Effector memory CD4-positive, alpha-beta T cell (primary cell): ENCODE measurements at places on chromosomes 7 and 10.

- DNase-seq, result no peak
These were observed 427.4 kb downstream of the GATA3 start for GRCh38 chr10:8481718-8482504.

- no peak for DNase-seq
These were observed 33.2 kb downstream of the SIRT1 start for GRCh38 chr10:67917679-67918078.

DNA sequence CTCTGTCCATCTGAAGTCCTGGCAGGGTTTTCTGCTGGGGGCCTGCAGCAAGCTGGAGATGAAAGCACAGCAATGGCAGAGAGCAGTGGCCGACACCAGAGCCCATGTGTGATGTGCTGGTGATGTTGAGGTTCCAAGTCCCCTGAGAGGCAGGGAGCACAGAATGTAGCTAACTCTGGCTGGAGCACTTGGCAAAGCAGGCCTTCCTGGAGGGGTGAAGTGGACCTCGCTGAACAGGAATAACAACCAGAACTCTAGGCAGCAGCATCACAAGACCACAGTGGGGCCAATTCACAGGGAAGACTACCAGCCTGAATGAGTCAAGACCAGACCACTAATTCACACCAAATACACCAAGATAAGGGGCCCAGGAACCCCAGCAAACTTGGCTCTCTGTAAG, 22.8 kb upstream of the MSMB start:
- DNase-seq, result no peak

DNA sequence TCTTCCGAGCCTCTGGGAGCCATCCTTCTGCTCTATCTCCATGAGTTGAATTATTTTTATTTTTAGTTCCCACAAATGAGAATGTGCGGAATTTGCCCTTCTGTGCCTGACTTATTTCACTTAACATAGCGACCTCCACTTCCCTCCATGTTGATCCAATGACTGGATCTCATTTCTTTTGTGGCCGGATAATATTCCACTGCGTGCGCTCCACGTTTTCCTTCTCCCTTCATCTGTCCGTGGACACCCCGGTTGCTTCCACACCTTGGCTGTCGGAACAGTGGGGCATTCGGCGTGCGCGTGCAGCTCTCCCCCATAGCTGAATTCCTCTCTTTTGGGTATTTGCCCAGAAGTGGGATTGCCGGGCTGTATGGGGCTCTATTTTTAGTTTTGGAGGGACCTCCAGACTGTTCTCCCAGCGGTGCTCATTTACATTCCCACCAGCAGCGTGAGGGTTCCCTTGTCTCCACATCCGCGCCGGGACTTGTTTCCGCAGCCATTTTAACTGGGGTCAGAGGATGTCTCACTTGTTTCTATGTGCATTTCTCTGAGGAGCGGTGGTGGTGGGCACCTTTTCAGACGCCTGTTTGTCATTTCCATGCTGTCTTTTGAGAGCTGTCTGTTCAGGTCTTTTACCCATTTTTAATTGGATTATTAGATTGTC, 51.0 kb upstream of the SUN1 start:
- no peak for DNase-seq

DNA sequence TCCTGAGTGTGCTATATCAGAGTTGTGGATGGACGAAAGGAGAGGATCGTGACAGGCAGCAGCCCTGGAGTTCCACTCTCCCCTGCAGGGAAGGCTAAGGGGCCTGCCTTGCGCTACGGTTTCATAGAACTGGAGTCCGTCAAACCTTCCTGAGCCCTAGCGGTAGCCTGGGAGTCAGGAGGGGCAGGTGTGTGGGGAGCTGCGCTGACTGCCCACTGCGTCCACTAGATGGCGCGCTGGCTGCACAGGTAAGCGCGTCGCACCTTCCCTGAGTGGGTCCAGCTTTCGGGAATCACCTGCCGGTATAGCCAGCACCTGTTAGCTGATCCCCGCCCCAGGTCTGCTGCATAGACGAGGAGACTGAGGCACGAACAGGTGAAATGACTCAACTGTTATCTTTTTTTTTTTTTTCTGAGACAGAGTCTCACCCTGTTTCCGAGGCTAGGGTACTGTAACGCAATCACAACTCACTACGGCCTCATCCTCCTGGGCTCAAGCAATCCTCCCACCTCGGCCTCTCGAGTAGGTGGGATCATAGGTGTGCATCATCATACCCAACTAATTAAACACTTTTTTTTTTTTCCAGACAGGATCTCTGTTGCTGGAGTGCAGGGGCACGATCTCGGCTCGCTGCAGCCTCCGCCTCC, 20.2 kb upstream of the BAIAP2L1 start:
- no peak for DNase-seq

GRCh38 chr10:70198696-70199466, 28.6 kb upstream of the SAR1A start:
- DNase-seq, result no peak

GRCh38 chr7:148914208-148914777, 30.2 kb upstream of the EZH2 start:
- DNase-seq, result no peak

DNA sequence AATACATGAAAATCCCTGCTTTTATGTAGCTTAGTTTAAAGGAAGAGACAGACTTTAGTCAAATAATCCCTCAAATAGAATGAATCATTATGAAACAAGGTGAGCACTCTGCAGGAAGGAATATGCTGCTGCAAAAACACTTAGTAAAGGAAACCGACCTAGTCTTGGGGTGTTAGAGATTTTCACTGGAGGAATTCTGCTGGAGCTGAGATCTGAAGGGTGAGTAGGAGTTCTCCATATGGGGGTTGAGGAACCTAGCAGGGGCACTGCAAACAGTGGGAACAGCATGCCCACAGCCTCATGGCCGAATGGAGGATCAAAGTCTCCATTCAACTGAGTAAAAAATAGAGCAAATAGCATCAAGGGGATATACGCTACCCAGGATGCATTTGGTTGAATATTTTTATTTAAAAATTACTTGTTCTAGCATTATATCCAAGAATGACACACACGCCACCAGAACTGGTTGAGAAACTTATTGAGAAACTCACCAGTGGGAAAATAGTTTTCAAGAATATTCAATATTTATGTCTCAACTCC, 3.5 kb downstream of the ITIH2 start:
- DNase-seq, result no peak

DNA sequence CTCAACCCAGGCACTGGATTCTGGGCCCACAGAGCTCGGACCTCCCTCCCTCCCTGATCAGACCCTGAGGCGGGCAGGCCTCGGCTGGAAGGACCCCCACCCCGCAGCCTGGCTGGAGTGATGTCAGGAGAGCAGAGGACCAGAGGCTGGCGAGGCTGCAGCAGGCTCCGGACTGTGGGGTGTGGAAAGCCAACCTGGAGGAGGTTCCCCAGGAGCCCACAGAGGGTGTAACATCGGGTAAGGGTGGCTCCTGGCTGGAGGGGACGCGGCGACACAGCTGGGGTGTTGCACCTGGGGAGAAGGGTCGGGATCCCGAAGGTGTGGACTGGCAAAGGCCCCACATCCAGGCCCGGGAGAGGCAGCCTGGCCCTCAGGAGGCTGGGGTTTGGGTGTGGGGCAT, 8.9 kb upstream of the MICALL2 start:
- DNase-seq, result no peak
